ENCODE measurements at places on chromosomes 2 and 18.

GRCh38 chr2:11998218-11998617 is 251.8 kb downstream of the LPIN1 start:
- DNase-seq: peak; percentile 4

GRCh38 chr2:175676813-175677212 is 325.3 kb downstream of the LNPK start:
- DNase-seq: no peak

- DNase-seq: no peak
Measured at GRCh38 chr2:11307764-11308415, 36.5 kb downstream of the ROCK2 start.

- DNase-seq: no peak
Measured at GRCh38 chr2:219250049-219250781, 2.8 kb upstream of the TUBA4B start.

DNA sequence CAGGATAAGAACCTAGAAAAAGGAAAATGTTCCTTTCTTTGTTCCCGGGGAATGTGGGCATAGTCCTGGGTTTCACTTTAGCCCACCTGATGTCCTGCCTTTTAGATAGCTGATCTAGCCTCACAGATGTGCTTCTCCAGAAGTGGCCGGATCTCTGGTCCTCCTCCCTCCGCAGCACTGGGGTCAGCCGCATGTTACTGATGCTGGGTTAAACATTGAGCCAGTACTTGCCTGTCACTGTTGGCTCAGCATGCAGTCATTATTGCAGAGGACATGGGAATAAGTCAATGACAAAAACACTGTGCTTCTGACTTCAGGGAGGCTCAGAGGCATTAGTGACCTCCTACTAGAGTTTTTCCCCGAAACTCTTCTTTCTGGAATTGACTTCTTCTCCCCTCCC is 27.6 kb downstream of the NCK2 start:
- DNase-seq: no peak

DNA sequence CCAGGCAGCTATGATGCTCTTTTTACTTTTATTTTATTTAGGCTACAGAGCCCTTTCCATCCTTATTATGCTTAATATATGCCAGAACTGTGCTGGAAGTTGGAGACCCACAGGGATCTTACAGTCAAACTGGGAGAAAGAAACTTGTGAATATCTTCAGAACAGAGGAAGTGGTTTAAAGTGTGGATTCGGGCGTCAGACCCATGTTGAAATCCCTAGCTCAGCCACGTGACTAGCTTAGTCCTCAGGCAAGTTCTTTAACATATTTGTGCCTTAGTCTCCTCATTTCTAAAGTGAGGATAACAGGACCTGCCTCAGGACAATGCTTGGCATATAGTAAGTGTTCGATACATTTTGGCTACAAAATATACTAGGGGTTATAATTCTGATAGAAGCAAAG is 59.1 kb downstream of the MAP3K20 start:
- peak; percentile 68 for DNase-seq

GRCh38 chr2:150100336-150100735 is 387.1 kb downstream of the RND3 start:
- DNase-seq: no peak

GRCh38 chr2:8663997-8664396 is 17.9 kb upstream of the ID2 start:
- no peak for DNase-seq

DNA sequence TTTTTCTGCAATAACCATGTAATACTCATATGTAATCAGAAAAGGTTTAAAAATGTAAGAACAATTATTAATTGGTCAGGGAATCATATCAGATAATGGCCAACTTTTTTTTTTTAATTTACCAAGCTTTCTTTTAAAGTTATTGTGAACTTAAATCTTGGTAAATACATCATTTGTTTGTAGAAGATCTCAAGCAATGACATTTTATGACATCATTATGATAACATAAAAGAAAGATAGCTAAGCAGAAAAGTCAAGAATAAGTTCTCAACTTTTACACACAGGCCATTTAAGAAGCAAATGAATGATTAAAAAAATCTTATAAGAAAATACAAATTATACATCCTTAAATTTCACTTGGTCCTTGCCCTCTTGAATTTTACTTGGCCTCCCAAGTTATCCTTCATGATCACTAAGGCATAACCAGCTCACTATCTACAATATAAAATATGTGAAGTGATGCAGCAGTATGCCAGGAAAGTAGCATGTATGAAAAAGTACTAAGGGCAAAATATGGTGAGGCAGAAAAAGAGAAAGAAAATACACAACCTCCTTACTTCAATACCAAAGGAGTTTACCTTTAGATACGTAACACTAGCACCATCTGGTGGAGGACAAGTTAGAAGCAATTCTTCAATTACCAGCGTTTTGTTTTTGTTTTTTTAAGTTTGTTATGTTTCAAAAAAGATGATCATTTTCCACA is 116.6 kb downstream of the SRBD1 start:
- DNase-seq: peak; percentile 51

DNA sequence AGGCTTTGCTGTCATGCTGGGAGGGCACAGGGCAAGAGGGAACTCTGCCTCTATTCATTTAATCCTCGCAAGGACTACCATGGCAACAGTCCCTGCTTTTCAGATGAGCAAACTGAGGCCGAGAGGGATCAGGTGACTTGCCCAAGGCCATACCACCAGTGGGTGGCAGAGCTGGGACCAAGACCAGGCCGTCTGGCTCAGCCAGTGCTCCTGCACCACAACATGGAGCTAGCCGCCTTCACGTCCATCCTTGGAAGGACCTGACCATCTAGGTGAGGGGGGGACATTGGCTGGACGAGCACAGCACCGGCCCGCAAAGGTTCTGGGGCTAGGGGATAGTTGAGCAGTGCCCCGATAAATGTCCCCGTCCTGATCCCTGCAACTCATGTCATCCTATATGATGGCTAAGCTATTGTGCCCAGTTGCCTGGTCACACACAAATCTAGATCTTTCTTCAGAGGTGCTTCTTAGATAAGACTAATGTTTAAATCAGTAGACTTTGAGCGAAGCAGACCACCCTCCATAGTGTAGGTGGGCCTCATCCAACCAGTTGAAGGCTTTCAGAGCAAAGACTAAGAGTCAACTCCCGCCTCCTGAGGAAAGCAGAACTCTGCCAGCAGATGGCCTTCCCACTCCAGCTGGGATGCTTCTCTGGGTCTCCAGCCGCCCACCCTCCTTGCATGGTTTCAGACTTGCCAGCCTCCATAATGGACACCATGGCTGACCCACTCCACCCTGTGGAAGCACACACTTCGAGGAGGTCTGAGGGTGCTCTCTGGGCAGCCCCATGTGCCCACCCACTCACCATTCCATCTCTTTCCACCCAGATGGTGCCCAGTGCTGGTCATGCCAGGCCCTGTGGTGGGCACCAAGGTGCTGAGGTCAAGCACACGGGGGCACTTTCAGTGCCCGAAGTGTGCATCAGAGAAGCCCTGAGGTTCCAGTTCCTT is 214.8 kb upstream of the RAB6C start:
- no peak for DNase-seq

DNA sequence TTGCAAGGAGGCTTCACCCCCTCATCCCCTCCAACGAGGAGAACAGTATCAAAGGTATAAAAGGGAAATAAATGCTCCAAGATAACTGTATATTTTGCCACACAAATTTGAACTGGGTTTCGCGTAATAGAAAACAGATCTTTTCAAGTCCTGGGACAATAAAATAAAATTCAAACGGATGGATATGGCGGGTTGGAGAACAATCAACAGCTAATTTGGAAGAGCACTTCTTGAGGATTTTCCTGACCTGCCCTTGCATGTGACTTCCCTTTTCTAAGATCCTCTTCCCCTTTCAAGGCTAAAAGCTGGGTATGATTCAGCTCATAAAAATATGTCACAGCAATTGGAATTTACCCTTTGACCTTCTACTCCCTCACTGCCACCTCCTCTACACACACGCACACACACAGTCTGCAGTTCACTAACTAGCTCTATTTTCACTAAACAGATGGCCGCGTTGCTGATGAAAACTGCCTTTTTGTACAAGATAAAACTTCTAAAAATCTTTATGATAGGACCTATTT is 386.9 kb downstream of the FIGN start:
- DNase-seq: no peak

- no peak for DNase-seq
Measured at GRCh38 chr2:9638532-9638931, 7.7 kb upstream of the YWHAQ start.

DNA sequence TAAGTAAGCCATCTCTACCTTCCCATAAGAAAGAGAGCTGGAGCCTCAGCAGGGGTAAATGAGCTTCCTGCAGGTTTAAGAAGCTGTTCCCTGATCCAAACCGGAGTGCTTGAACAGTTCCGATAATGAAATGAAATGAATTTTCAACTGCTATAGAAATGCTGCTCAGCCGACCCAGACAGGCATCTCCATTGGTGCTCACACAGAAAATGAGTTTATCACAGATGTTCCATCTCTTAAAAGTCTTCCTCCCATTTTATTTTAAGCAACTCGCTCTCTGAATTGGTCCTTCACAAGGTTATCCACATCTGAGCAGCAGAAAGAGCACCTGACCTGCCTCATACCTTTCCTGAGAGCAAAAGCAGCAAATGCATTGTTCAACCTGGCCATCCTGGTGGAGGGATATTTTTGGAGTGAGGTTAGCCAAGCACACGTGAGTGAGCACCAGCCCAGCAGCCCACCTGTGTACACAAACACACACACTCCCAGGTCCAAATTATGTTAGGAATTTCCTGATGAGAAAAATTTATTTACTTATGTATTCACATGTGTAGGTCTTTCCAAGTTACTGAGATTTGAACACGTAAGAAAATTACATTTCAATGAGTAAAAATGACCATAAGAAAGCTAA is 42.2 kb upstream of the CCDC68 start:
- DNase-seq: no peak

DNA sequence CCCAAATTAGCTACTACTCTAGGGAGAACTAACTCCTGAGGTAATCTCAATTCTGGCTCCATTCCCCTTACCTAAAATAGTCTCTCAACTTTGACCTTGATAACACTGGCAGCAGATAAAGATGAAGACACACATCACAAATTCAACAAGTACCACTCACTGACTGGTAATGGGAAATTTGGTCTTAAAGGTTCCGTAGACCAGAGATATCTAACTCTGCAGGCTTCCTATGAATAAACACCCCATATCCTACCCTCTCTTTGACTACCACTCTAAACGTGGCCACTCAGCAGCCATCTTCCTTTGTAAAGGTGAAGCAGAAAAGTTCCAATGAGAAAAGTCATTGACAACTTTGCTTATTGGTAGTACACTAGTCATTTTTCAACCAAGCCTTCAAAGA is 38.6 kb upstream of the GALNT5 start:
- DNase-seq: no peak

DNA sequence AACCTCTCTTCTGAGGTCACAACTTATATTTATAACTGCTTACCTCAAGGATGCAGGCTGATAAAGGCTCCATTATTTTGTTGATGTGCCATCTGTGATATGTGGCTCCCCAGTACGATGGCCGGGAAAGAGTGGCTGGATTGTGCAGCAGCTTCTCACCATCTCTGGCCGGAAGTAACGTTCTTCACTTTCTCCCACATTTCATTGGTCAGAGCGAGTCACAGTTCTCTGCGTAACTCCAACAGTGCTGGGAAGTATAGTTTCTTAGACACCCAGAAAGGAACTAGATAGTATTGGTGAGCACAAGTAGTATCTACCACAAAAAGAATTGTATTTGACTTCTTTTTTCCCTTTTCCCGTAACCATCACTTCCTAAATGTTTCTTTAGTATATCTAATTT is 28.7 kb downstream of the ZSWIM2 start:
- no peak for DNase-seq

DNA sequence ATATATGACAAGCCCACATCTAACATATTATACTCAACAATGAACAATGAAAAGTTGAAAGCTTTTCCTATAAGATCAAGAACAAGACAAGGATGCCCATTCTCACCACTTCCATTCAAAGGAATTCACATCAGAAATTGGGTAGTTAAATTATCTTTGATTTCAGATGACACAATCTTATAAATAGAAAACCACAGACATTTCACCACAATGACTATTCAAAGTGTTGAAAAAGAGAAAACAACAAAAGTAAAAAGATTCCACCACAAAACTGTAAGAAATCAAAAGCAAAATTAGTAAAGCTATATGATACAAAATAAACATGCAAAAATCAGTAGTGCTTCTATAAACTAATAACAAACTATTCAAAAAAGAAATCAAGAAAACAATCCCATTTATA is 279.7 kb upstream of the MYT1L start:
- no peak for DNase-seq

Measured in activated CD4-positive, alpha-beta T cell treated with anti-CD3 and anti-CD28 coated beads, Interleukin-10, Interleukin-2, amounts not matched to agents 100 ng/mL and 50 ng/mL, durations not matched to agents 16 hours and 8 hours (primary cell).